ENCODE measurements at places on chromosomes 2 and 18. TPM values are rescaled to one million over a fixed set of nuclear protein-coding genes. Genes with fewer than 3 reads are reported as not detected.

GRCh38 chr2:31002537-31003150 is 135.6 kb downstream of the GALNT14 start:
- H3K36me3 ChIP-seq, result no peaks in the 10 kb centered on the region
- no peak overlapping the region for H3K27ac ChIP-seq
- H3K27me3 ChIP-seq, result no peaks in the 10 kb centered on the region
- H3K4me3 ChIP-seq, result no peak overlapping the region

GRCh38 chr2:196167666-196168065 is 3.7 kb downstream of the STK17B start:
- H3K27ac ChIP-seq, result peak overlapping the region; percentile 100
- H3K4me1 ChIP-seq, result peaks cover 45% of the 10 kb centered on the region
- peak overlapping the region; percentile 58 for H3K4me3 ChIP-seq

GRCh38 chr2:226446406-226447001 is 353.1 kb downstream of the IRS1 start:
- H3K27ac ChIP-seq, result no peak overlapping the region
- no peaks in the 10 kb centered on the region for H3K4me1 ChIP-seq
- no peak for DNase-seq
- H3K27me3 ChIP-seq, result no peaks in the 10 kb centered on the region
- H3K4me3 ChIP-seq, result no peak overlapping the region

- DNase-seq, result no peak
- H3K27ac ChIP-seq, result peak overlapping the region; percentile 80
- peaks cover 32% of the 10 kb centered on the region for H3K4me1 ChIP-seq
- no peaks in the 10 kb centered on the region for H3K27me3 ChIP-seq
These were observed 30.0 kb upstream of the STK17B start for GRCh38 chr2:196201229-196202009.

GRCh38 chr18:10590412-10590811 is 64.6 kb downstream of the NAPG start:
- H3K36me3 ChIP-seq, result no peaks in the 10 kb centered on the region
- DNase-seq, result no peak
- H3K4me3 ChIP-seq, result no peak overlapping the region
- H3K27me3 ChIP-seq, result no peaks in the 10 kb centered on the region

DNA sequence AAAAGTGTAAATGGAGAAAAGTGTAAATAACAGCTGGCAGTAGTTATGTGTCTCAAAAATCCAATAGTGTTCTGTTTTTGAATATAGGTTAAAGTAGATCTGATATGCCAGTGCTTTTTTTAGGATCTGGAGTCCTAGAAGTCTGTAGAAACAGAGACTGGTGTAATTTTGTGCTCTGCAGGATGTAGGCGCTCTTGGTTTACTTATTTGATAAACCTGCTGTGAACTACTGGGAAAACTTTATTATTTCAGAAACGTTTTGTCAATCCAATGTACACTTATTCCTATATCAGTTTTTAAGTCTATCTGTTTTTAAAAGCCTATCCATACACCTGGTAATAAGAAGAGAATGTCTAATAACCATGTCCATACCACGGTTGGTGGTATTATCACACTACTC is 530.8 kb upstream of the ZNF804A start:
- no peaks in the 10 kb centered on the region for H3K36me3 ChIP-seq
- no peak overlapping the region for H3K4me3 ChIP-seq
- H3K4me1 ChIP-seq, result no peaks in the 10 kb centered on the region
- no peak overlapping the region for H3K27ac ChIP-seq
- no peaks in the 10 kb centered on the region for H3K27me3 ChIP-seq

GRCh38 chr2:118056165-118056534 is 32.1 kb upstream of the INSIG2 start:
- no peak for DNase-seq
- no peaks in the 10 kb centered on the region for H3K36me3 ChIP-seq
- peak overlapping the region; percentile 68 for H3K27ac ChIP-seq
- H3K4me3 ChIP-seq, result no peak overlapping the region
- H3K4me1 ChIP-seq, result no peaks in the 10 kb centered on the region

Gene CFAP210
- not detected for total RNA-seq

All from spleen (tissue), 13 donors.